ENCODE measurements at places on chromosomes 3 and 15. TPM values are rescaled to one million over a fixed set of nuclear protein-coding genes. Genes with fewer than 3 reads are reported as not detected.
A peak's percentile ranks its signal among the peaks of the same experiment; 100 is the strongest.

DNA sequence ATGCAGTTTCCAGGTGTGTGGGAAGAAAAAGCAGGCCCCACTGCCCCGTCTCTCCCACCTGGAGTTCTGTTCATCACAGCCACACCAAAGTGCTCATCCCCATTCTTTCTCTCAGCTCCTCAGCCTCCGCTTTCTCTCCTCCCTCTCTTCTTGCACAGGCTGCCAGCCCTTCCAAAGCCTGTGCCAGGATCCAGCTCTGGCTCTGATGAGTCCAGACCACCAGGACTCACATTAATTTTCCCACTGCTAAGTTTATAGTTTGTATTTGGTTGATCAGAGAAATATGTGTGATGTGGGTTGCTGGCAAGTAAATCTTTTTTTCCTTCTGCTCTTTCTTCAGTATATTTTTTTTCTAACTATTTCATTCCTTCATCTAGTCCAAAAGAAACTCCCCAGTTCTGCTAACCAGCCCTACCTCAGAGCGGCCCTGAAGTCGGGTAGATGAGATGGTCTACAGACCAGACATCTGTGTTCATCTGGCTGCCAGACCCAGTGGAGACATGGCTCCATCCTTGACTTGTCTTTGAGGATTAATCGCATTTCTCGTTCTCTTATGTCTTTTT is 49.8 kb downstream of the BOC start:
- no peak overlapping the region for H3K4me3 ChIP-seq
- no peaks in the 10 kb centered on the region for H3K36me3 ChIP-seq
- H3K27me3 ChIP-seq, result no peaks in the 10 kb centered on the region
- no peak overlapping the region for H3K27ac ChIP-seq

GRCh38 chr3:49352281-49352680 is 5.9 kb downstream of the GPX1 start:
- no peak overlapping the region for H3K4me3 ChIP-seq
- peak overlapping the region; percentile 63 for H3K27ac ChIP-seq
- no peaks in the 10 kb centered on the region for H3K27me3 ChIP-seq
- H3K4me1 ChIP-seq, result peaks cover 25% of the 10 kb centered on the region
- DNase-seq, result no peak
- peaks cover 6% of the 10 kb centered on the region for H3K36me3 ChIP-seq

DNA sequence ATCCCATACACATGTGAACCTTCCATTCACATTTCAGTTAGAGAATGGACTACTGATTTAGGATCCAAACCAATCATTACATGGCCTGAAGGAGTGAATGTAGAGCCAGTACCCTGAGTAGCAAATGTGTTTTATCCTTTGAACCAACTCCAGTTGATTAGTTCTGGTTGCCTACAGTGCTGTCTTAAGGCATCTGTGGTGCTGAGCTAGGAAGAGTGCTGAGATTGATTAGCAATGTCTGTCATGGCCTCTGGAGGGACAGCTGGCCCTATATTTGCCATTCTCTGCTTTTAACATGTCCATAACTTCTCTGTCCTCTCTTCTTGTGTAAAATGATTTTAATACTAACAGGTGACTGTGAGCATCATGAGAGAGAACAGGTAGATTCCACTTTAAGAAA is 11.1 kb downstream of the LRTM1 start:
- no peaks in the 10 kb centered on the region for H3K36me3 ChIP-seq
- H3K4me3 ChIP-seq, result no peak overlapping the region
- peaks cover 8% of the 10 kb centered on the region for H3K4me1 ChIP-seq
- H3K27ac ChIP-seq, result no peak overlapping the region
- DNase-seq, result no peak

The HYAL1 gene
- polyA plus RNA-seq, result 16.5 TPM

Data from adrenal gland (tissue), 19 donors.